Tibial nerve (tissue), 4 donors: ENCODE measurements at places on chromosomes 7 and 10.
A peak's percentile ranks its signal among the peaks of the same experiment; 100 is the strongest.

DNA sequence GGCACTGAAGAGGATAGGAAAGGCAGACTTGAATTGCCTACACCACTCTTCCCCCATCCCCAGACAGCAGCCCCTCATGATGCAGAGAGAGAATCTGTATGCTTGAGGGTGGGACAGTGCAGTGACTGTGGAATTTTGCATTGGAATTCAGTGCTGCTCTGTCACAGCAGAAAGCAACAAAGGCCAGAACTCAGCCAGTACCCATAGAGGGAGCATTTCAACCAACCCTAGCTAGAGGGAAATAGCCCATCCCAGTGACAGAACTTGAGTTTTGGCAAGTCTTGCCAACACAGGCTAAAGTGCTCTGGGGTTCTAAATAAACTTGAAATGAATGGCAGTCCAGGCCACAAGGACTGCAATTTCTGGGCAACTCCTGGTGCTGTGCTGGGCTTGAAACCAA, 80.4 kb downstream of the TES start:
- no peaks in the 10 kb centered on the region for H3K4me1 ChIP-seq
- H3K27me3 ChIP-seq, result no peaks in the 10 kb centered on the region
- H3K36me3 ChIP-seq, result no peaks in the 10 kb centered on the region
- no peak overlapping the region for H3K4me3 ChIP-seq
- no peak overlapping the region for H3K27ac ChIP-seq

GRCh38 chr7:55099821-55100543, 81.2 kb downstream of the EGFR start:
- peaks cover 3% of the 10 kb centered on the region for H3K27me3 ChIP-seq
- H3K4me3 ChIP-seq, result no peak overlapping the region
- peak; percentile 56 for DNase-seq
- no peaks in the 10 kb centered on the region for H3K36me3 ChIP-seq
- no peaks in the 10 kb centered on the region for H3K4me1 ChIP-seq

DNA sequence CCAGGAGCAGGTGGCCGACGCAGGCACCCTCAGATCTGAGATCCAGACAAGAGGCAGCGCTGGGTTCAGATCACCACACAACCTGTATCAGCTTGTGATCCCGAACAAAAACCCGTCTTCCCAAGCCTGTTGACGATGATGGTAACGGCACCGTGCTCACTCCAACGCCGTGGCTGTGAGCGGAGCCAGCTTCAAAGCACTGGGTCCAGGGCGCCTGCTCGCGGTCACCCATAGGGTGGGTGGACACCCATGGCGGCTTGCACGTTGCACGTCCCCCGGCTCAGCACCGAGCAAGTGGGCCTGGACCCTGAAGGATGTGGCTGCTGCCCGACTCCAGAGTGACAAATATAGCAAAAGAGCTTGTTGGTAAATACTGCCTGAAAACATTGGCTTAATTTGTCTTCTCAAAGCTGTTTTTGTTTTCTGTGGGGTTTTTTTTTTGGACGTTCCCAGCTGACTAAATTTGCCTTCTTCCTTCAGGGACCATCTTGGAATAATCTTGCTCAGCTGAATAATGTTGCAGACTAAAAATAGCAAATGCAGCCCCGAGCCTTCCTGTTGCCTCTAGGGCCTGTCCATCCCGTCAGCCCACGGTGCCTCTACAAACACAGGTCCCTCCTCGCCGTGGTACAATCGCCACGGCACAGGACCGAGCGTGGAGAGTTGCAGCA, 41.0 kb downstream of the FOXK1 start:
- no peak overlapping the region for H3K27ac ChIP-seq
- no peaks in the 10 kb centered on the region for H3K36me3 ChIP-seq
- no peak overlapping the region for H3K4me3 ChIP-seq
- DNase-seq, result no peak

GRCh38 chr7:46707973-46708372, 786.9 kb upstream of the IGFBP3 start:
- DNase-seq, result no peak
- H3K4me3 ChIP-seq, result no peak overlapping the region
- no peaks in the 10 kb centered on the region for H3K4me1 ChIP-seq
- H3K27ac ChIP-seq, result no peak overlapping the region
- no peaks in the 10 kb centered on the region for H3K36me3 ChIP-seq

- H3K27me3 ChIP-seq, result no peaks in the 10 kb centered on the region
- H3K27ac ChIP-seq, result peak overlapping the region; percentile 17
- DNase-seq, result no peak
Observed at GRCh38 chr7:134879815-134880475, 100.5 kb downstream of the CALD1 start.

- H3K36me3 ChIP-seq, result peaks cover 12% of the 10 kb centered on the region
- no peak overlapping the region for H3K4me3 ChIP-seq
- no peak for DNase-seq
- H3K4me1 ChIP-seq, result no peaks in the 10 kb centered on the region
- no peak overlapping the region for H3K27ac ChIP-seq
- H3K27me3 ChIP-seq, result no peaks in the 10 kb centered on the region
Observed at GRCh38 chr10:7272008-7272407, 138.8 kb downstream of the SFMBT2 start.

- no peaks in the 10 kb centered on the region for H3K27me3 ChIP-seq
- no peak for DNase-seq
- H3K4me3 ChIP-seq, result no peak overlapping the region
- peaks cover 3% of the 10 kb centered on the region for H3K4me1 ChIP-seq
- H3K36me3 ChIP-seq, result no peaks in the 10 kb centered on the region
Observed at GRCh38 chr10:51861731-51862130, 162.3 kb upstream of the CSTF2T start.

GRCh38 chr7:140080919-140081318, 18.2 kb upstream of the PARP12 start:
- no peaks in the 10 kb centered on the region for H3K27me3 ChIP-seq
- no peak overlapping the region for H3K27ac ChIP-seq
- no peaks in the 10 kb centered on the region for H3K36me3 ChIP-seq
- no peak for DNase-seq

GRCh38 chr7:27316311-27316710, 73.7 kb downstream of the EVX1 start:
- no peak for DNase-seq
- no peaks in the 10 kb centered on the region for H3K27me3 ChIP-seq
- no peaks in the 10 kb centered on the region for H3K36me3 ChIP-seq
- peaks cover 8% of the 10 kb centered on the region for H3K4me1 ChIP-seq
- no peak overlapping the region for H3K27ac ChIP-seq
